ENCODE measurements at places on chromosomes 7 and 10.

DNA sequence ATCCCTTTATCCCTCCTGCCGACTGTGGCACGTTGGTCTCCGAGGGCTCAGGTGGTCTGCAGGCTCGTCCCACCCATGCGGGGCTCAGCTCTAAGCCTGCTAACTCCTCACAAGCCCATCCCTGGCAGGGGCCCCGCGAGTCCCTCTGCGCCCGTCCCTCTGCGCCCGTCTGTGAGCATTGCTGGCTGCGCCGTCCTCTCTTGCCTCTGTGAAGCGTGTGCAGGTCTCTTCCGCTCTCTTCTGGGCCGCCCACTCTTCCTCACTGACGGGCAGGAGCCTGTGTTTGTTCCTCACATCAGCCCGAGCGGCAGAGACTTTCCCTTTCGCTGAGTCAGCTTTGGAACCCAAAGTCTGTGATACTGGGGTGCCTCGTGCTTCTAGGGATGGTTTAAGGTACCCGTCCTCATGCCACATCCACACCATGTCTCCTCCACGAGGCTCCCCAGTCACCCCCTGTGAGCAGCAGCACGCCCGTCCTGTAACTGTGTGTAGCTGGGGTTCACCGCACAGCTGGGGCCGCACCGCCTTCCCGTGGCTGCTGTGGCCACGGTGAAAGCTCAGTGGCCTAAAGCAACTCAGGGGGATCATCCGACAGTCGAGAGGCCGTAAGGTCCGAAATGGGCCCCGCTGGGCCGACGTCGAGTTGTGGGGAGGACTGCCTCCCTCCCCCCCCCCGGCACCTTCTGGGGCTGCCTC is 35.5 kb downstream of the ADGRA1 start:
- DNase-seq: no peak

GRCh38 chr7:47302560-47302959 is 279.4 kb downstream of the TNS3 start:
- DNase-seq: no peak

DNA sequence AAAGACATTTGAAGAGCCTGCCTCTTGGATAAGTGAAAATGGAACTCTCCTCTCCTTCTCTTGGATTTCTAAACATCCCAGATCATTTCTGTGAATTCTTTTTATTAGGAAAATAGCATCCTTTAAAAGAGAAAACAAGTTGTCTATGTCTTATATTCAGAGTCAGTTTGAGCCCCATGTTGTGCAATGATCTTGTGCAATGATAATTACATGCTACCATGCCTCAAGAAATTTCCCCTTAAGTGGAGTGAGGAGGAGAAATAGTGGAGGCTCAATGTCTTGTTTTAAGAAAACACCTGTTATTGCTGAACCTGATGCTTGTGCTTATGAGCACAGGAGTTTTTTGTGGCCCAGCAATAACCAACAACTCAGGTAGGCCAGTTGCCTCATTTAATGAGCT is 103.6 kb downstream of the NPSR1 start:
- DNase-seq: no peak

DNA sequence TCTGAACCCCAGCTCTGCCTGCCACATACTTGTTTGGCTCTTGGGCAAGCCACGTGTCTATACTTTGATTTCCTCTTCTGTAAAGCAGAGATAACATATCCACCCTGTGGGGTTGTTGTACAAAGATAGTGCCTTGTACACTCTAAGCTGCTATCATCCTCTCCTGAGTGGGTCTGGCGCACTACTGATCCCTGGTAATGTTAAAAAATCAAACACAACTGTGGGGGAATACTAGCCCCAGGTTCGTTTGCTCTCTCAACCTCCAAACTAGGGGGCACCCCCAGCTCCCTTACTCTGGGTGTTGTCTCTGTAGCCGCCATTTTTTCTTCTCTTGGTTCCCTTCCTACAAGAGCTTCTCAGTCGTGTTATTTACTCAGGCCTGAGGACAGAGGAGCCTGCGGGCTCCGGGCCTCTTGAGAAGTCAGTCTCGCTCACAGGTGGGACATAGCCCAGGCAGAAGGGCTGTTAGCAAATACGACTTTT is 1.0 kb downstream of the POLM start:
- no peak for DNase-seq

DNA sequence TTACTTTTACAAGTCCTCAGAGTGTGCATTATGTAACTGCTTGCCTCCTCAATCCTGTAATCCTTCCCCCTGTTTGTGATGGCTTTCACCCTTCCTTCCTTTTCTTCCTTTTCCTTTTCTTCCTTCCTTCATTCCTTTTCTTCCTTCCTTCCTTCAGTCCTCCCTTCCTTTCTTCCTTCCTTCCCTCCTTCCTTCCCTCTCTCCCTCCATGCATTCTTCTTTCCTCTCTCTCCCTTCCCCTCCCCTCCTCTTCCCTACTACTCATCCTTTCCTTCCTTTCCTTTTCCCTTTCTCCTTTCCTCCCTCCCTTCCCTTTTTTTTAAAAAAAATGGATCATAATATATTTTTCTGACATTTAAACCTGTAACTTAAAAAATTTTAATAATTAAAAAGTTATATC is 22.2 kb upstream of the ABCA13 start:
- no peak for DNase-seq

GRCh38 chr7:68697796-68698280 is 900.4 kb upstream of the AUTS2 start:
- no peak for DNase-seq

- no peak for DNase-seq
Observed at GRCh38 chr7:42192851-42193461, 44.1 kb downstream of the GLI3 start.

DNA sequence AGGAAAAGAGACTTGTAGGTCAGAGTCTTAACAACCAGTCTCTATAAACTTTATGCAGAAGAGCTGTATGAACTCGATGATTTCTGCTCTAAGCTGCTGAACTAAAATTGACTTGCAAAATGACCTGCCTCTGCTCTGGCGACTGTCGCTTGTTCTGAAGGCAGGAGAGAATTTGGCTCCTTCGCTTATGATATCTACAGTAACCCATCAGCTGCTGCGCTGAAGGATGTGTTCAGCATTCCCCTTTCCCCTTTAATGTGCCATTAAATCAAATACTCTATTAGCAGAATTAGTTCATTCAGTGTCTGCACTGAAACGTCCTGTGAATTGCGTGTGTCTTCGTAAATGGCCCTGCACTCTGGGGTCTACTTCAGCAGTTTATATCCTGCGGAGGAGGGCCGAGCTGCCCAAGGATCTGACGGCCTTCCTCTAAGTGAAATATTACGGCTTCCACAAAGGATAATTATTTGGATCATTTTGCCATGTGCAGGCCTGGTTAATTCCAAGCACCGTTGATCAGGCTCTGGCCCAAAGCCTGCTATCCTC is 254.9 kb downstream of the SNX10 start:
- no peak for DNase-seq

GRCh38 chr7:127782654-127783559 is 130.9 kb downstream of the SND1 start:
- DNase-seq: no peak

GRCh38 chr10:111209692-111210091 is 132.9 kb downstream of the ADRA2A start:
- DNase-seq: no peak

GRCh38 chr7:141754939-141755338 is 9.0 kb upstream of the TAS2R3 start:
- no peak for DNase-seq

GRCh38 chr7:50211130-50212015 is 93.1 kb upstream of the IKZF1 start:
- no peak for DNase-seq

GRCh38 chr7:122633472-122633871 is 65.4 kb downstream of the RNF133 start:
- DNase-seq: no peak

DNA sequence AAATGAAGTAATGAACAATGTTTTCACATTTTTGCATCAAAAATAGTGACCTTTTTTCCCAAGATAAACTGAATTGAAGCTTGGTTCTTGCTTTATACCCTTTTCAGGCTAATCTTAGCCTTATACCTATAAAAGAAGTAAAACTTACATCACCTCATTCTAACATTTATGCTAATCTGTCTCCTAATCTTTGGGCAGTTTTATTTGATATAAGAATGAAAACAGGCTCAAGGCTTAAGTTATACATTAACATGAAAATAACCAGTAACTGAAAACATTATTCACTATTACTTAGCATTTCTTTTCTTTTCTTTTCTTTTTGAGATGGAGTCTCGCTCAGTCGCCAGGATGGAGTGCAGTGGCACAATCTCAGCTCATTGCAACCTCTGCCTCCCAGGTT is 113.1 kb downstream of the HIBADH start:
- no peak for DNase-seq

DNA sequence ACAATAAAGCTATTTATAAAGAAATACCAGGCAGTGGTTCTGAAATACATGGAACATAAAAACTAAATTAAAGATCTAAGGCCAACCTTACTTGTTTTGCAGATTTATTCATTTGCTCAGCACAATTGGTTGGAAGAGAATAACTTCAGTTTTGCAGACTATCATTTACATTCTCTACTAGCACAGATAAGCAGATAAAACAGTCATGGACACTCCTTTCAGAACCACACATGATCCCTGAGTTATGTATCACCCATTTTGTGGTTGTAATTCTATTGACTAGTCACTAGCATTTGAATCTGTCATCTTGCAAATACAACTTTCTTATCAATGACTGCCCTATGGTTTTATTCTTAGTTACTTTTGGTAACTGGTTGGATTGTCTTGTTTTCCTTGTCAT is 45.1 kb downstream of the PRKAR2B start:
- DNase-seq: no peak

DNA sequence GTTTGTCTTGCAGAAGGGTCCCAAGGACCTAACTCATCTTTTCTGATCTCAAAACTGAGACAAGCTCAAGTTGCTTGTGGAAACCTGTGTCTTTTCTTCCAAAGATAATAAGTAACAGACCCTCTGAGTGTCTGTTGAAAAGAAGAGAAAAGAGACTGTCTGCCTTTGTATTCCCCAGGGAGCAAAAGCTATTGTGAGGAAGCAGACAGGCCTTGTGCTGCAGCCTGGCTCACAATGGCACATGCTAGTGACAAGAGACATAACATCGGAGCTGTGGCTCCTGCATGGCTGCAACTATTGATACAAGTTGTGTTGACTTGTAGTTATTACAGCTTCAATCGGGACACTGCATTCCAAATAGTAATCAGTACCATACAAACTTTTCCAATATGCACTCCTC is 202.9 kb downstream of the DKK1 start:
- DNase-seq: no peak

GRCh38 chr7:140734096-140734495 is 37.6 kb downstream of the NDUFB2 start:
- DNase-seq: no peak

GRCh38 chr10:4234661-4235060 is 449.7 kb upstream of the KLF6 start:
- DNase-seq: no peak

DNA sequence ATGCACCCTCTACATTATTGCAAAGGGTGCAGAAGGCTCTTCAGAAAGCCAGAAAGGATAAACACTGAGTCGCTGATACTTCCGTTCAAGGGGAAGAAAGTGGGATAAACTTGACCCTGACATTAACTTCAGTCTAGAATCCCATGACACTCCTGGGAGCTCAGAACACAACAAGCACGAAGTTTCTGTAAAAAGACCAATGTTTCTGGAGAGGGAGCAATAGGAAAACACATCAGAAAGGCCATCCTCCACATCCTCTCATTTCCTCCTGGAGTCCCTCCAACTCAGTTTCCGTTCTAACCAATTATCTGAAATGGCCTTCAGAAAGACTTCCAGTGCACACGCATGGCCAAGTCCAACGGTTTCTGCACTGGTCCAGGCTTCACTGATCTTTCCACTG is 113.5 kb downstream of the SORBS1 start:
- DNase-seq: no peak

- no peak for DNase-seq
Observed at GRCh38 chr10:61284222-61284890, 168.8 kb downstream of the TMEM26 start.

DNA sequence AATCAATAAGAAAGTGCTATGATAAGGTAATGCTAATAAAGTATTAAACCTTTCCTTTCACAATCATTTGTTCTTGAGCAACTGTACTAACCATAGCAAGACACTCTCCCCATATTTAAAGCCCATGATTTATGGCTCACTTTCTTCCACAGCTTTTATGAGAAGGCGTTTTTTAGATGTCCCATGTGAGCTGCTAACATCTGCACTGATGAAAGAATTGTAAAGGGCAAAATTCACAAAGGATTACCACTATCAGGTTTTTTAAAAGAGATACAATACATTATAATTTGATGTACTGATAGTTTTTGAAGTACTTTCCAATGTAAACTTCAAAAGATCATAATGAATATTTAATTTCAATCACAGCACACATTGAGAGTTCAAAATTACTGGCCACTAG is 75.7 kb downstream of the RNLS start:
- DNase-seq: no peak

DNA sequence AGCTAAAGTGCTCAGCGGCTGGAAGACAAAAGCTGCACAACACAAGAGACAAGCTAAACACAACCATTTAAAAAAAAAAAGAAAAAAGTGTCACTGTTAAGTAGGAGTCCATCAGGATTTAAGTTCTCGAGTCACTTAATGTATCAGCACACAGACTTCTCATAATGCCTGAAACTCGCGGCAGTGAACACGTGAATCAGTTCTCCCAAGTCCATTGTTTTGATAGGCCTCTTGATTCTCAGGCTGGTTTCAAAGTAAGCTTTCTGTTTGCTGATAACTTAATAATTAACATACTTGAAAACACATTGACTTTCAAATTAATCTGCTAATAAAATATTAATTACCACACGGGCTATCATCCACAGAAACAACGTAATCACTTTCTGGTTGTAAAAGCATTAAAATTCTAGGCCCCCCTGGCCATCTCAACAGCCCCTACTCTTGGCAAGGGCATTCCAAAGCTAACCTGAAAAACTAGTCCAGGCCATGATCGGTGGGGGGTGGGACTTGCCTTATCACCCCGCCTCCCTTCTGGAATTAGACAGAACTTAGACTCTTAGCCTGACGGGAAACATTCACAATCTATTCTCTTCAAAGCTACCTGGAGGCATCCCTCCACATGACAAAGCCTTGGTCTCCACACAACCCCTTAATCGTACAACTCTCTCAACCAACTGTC is 129.0 kb downstream of the DIP2C start:
- no peak for DNase-seq

GRCh38 chr10:70494536-70494935 is 16.0 kb downstream of the PALD1 start:
- DNase-seq: no peak

DNA sequence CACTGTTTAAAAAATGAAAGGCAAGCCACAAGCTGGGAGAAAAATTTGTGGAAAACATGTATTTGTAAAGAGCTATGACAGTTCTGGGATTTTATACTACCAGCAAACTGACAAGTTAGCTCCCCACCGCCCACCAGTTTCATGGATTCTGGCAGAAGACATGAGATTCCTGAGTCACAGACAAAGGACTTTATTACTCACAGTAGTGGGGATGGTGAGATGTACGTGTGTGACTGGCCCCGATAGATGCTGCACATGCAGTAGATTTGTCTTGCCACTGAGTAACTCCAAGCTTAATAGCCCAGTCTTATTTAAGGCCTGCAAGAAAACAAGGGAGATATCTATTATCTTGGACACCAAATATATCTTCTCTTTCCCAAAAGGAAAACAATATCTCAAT is 281.7 kb downstream of the AHR start:
- DNase-seq: no peak
